COR-L47 (cell line): ENCODE measurements at places on chromosomes 4 and X.

DNA sequence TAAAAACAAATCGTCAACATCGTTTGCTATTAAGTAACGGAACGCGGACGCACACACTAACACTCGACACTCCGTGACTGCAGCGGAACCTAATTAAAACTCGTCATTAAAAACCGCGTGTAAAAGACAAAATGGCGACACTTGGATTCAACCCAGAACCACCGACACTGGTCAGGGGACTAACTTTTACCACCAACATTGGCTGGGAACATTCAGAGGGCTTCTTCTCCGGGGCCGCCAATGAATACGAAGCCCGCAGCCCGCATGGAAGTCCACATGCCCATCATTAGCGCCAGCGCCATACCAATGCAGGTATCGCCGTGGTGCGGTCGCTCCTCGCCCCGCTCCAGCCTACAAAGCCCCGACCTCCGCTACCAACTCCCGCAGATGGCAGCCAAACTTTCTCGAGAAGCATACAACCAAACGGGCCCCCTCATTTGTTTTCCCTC lies 498 bp downstream of the RBMX start:
- DNase-seq: peak; percentile 24

DNA sequence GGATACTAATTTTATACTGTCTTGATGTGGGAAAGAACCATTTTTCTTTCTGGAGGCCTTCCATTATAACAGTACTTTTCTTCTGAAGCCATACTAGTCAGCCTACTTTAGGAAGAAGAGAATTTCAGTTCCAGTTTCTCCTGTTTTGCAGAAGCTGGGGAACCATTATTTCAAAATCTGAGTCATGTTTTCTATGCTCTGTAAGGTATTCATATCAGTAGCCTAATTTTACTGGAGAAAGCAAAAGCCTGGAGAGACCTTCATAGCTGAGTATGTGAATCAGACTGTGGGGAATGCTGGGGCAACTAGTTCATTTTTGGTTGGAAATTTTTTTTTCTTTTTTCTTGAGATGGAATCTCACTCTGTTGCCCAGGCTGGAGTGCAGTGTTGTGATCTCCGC lies 22.4 kb downstream of the AFF1 start:
- no peak for DNase-seq

GRCh38 chrX:25527596-25527995 lies 511.8 kb upstream of the ARX start:
- DNase-seq: no peak

DNA sequence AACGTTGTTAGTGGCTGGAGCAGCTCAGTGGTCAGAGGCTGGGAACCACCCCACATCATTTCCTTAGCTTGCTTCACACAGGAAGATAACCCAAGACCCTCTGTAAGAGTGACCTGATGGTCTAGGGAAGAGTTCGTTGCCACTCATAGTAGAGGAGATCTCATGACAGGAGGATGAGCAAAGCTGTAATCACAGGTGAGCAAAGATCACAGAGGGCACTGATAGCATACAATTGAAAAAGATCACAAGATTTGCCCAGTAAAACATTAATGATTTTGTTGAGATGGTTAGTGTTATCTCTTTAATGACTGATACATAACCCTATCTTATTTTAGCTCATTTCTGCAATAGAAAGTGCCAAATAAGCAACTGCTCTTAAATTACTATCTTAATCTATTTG lies 44.1 kb downstream of the LARP7 start:
- no peak for DNase-seq

- no peak for DNase-seq
Measured at GRCh38 chr4:129355516-129355915, 259.6 kb downstream of the C4orf33 start.

DNA sequence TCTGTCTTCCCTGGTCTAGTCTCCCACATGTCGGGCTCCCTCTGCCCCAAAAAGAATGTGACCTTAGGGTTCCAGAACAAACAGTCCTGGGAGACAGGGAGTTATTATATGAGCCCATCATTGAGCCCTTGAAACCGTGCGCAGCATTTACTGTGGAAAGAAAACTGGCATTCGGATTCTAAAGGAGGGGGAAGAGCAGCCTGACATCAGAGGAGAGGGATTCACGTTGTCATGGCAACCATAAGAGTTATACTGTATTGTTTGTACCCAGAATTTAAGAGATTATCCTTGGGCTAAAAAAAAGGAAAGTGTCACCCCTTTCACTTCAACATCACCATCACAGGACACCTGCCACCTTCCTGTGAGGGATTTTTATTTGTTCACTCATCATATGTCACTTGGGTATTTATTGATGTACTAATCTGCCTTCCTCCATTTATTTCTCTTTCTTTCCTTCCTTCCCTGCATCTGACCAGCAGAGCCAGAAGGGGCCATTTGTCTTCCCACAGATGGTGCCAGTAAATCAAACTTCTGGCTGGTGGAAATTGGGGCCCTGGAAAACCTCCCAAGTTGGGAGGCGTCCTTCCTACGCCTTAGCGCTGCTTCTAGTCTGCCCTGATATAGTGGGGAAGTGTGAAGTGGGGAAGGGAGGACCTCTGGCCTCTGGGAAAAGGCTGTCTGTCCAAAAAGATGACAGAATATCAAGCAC lies 64.9 kb upstream of the FRMPD3 start:
- no peak for DNase-seq

DNA sequence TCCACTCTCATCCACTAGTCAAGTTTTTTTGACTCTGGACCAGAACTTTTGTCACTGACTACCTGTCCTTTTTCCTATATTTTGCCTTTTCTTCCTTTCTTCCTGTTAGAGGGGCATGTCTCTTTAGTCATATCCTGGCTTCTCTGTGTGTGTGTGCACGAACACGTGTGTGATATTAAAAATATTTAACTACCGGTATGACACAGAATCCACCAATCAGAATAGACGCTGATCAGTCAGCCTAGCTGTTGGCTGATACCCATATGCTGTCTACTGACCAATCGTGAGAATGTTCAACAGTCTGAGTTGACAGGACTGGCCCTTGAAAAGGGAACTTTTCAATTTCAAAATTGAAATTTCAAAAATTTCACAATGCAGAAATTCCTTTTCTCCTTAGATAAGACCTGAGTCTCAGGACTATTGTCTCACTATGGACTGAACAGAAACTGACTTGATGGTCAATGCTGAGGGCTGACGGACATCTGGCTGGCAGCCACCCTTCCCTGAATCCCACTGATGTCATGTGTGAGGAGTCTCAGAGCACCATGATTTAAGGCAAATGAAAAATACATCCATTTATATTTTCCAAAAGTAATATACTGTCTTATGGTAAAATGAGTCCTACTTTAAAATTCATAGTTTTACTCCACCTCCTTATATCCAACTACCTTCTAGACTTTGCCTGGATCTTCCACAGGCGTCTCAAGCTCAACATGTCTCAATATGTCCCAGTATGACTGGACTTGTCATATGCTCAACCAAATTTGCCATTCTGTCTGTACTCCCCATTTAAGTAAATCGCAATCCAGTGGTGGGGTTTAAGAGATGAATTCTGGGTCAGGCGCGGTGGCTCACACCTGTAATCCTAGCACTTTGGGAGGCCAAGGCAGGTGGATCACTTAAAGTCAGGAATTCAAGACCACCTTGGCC lies 78.0 kb downstream of the CHRNA9 start:
- DNase-seq: no peak

DNA sequence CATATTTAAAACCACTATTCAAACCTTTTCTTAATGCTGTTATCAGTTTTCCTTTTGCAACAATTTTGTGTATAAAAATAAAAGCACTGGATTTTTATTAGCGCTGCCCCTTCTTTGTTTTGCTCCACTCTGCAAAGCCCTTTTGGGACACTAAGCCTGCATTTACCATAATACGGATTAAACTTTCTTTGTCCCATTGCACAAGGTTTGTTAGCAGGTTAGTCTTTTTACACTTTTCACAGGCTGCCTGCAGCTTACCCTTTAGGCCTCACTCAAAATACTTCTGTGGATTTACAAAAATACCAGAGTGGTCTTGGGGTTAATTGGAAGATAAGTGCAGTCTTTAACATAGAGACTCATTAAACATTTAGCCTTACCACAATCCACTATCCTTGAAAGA lies 35.7 kb upstream of the MAB21L2 start:
- no peak for DNase-seq

DNA sequence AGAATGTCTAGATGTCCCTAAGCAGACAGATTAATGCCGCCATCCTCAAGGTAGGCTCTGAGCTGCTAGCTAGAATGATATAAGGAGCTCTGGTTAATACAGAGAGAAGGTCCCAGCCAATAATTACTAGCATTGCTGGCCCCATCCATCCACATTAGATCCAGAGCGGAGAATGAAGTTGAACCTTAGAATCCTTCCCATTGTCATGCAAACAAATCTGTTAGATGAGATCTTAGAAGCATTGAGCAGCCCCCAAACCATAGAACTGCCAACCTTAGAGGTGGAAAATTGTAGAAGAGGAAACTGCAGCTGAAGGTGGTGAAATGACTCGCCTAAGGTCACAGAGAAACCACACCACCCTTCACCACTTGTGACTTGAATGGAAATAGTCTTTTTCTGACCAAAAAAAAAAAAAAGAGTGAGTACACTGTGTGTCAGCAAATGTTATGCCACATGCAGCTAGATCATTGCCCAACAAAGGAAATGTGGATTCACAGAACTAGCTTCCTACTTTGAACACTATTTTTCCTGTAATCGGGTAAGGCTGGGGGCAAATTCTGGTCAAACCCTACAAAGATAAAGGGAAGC lies 162.1 kb downstream of the SMIM20 start:
- DNase-seq: no peak

DNA sequence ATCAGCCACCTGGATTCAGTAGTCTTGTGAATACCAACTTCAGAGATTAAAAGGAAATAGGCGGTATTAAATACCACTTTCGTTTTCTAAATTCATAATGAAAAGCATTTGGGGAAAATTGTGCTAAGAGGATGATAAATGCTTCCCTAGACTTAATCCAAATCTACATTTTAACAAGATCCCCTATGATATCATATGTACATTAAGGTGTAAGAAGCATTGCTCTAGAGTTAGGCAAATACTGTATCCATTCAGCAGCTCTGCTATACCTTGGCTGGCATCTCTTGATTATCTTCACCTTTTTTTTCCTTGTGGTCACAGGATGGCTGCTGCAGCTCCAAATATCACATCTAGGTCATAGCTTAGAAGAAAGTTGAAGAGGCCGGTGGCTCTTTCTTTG lies 40.6 kb upstream of the PHEX start:
- DNase-seq: no peak

- DNase-seq: no peak
Measured at GRCh38 chrX:129769467-129770154, 10.1 kb upstream of the SASH3 start.

DNA sequence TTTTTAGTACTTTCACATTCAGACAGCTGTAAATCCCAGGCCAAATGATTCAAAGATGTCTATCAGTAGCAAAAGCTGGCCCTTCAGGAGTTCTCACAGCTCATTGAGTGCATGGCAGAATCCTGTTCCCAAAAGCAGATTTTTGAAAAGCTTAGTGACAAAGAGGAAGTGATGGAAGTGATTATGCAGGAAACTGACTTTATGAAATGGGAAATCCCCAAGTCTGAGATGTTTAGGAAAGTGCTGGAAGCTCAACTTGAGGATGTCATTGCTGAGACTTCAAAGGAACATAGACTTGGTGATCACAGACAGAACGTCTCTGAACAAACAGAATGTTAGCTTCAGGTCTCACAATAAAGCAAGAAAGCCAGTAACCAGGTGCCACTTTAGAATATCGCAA lies 51.0 kb upstream of the CFAP47 start:
- DNase-seq: no peak

DNA sequence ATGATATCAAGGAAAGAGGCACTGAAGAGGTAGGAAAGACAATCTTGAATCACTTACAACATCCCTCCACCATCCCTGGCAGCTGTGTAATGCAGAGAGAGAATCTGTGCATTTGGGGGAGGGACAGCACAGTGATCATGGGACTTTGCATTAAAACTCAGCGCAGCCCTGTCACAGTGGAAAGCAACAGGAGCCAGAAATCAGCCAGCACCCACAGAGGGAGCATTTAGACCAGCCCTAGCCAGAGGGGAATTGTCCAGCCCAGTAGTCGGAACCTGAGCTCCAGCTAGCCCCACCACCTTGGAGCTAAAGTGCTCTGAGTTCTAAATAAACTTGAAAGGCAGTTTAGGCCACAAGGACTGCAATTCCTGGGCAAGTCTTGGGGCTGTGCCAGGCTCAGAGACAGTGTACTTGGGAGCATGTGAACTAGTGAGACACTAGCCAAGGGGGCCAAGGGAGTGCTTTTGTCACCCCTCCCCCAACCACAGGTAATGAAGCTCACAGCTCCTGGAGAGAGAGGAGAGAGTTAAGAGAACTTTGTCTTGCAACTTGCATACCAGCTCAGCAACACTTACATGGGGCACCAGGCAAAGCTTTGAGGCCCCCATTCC lies 83.9 kb upstream of the FAM241A start:
- DNase-seq: no peak

DNA sequence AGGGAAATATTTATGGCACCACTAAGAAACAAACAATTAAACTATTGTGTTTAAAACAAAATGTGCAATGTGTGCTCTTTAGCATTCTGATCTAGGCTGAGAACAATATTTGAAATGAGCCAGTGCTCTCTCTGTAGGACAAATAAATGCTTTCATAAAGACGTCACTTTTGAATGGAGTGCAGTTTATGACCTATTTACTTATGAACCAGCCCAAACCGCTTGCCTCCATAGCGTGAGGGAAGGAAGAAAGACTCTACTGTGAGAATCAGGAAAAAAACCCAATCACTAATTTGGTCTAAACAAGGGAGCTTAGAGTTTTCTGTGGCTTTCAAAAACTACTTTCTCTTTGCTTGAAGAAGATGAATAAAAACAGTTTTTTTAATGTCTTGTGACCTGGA lies 39.4 kb downstream of the SAT1 start:
- DNase-seq: no peak

DNA sequence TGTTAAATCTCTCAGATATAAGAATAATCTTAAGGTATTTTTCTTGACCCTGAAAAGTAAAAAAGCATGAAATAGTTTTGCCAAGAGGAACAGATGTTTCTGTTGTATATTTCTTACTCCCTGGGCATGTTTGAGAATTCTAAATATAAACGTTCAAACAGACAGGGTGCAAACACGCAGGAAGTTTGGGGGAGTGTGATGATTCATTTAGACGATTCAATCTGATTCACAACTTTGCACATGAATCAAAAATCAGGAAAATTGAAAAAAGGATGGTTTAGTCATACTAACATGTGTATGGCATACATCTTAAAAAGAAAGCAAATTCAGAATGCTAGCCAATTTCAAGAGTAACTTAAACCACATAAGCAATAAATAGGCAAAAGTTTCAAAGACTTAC lies 340.3 kb upstream of the GRID2 start:
- no peak for DNase-seq

GRCh38 chrX:13220916-13221315 lies 98.9 kb downstream of the ATXN3L start:
- DNase-seq: no peak

DNA sequence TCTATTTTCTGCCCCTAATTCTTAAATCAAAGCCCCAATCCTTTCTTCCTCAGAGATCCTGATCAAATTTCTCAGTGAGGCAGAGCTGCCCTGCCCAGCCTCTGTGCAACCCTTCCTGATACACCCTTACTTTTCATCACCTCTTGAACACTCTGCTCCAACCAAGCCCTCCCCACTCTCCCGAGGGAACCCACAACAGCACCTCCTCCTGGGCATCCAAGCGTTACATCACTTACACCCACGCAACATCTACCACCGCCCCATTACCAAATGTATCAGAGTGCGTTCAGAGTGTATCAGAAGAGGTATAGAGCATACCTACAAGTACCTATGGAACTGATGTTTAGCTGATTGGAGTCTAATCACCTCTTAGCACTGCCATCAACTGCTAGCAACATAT lies 186.5 kb downstream of the RAP1GDS1 start:
- no peak for DNase-seq

- no peak for DNase-seq
Measured at GRCh38 chr4:177263818-177264217, 45.9 kb upstream of the NEIL3 start.

GRCh38 chr4:187618701-187619281 lies 376.8 kb upstream of the ZFP42 start:
- no peak for DNase-seq
